ENCODE measurements at places on chromosomes 3 and 15.

DNA sequence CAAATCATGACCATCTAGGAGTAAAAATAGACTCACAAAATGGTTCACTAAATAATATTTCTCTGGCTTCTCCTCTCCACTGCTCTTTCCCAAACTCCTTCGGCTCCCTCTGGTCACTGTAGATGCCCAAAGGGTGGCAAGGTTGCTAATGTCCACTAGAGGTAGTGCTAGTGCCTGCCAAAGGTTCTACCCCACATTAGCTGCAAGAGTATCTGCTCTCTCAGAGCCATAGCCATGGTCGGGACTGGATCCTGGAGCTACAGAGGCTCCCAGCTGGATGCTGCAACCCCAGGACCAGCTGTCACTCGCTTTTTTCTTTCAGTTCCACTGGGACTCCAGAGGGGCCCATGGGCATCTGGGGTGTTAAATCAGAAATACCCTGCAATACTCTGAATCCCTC, 8.5 kb downstream of the HTR3D start:
- no peak for DNase-seq

DNA sequence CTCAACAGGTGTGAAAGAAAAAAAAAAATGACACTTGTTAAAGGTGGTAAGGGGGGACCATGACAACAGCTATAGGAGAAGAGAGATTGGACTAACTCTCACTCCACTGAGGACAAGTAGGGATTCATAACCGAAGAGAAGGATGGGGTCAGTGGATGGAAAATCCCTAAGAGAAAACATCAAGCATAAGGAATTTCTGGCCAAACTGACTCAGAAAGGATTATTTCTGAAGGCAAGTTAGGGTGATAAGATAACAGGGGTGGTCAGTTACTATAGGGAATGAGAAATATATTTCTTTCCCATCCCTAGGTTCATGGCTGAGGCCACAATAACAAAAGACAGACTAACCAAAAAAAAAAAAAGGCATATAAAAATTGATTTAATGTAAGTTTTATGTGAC, 9.5 kb upstream of the RARB start:
- no peak for DNase-seq

GRCh38 chr3:146133441-146133840, 27.5 kb downstream of the PLOD2 start:
- no peak for DNase-seq

DNA sequence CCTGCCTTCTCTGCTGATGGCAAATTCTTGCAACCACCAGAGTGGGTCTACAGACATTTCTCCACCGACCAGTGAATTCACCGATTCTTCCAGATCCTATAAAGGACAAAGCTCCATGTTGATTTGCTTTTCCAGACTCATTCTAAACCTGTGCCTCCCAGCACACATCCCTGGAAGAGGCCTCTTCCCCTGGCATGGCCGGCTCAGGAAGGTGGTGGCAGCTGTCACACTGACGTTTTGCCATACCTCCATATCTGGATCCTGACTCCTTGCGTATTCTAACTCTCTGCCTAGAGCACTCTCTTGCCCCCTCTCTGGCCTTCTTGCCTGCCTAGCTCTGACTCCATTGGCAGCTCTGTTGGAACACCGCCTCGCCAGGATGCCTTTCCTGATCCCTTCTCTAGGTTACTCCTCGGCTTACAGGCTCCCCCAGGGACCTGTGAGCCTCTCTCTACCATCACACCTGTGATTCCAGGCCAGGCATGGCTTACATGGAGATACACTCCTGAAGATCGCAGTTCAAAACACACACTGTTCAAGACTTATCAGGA, 31.0 kb downstream of the SLCO2A1 start:
- no peak for DNase-seq

GRCh38 chr3:113496924-113497323, 18.0 kb downstream of the SPICE1 start:
- no peak for DNase-seq

DNA sequence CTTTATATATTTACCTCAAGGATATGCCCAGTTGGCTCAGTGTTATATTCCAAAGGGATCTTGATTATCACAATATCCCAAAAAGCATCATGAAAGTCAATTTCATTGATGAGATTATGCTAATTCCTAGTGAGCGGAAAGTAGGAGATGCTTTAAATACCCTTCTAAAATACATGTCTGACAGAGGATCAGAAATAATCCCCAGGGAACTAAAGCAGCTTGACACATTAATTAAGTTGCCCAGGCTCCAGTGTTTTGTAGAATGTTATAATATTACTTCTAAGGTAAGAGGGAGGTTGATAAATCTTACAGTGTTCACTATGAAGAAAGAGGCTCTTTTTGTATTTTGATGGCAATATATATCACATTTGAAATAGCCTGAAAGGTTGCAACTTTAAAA, 767.5 kb upstream of the ROBO1 start:
- DNase-seq, result no peak

All from activated T-cell treated with anti-CD3 and anti-CD28 coated beads, Interleukin-2, amount 50 U/mL, for 72 hours (primary cell).